Activated CD8-positive, alpha-beta memory T cell treated with anti-CD3 and anti-CD28 coated beads for 4 hours (primary cell): ENCODE measurements at places on chromosomes 11 and 22.

GRCh38 chr11:4960877-4961276 lies 5.4 kb upstream of the OR51A2 start:
- no peak for DNase-seq

DNA sequence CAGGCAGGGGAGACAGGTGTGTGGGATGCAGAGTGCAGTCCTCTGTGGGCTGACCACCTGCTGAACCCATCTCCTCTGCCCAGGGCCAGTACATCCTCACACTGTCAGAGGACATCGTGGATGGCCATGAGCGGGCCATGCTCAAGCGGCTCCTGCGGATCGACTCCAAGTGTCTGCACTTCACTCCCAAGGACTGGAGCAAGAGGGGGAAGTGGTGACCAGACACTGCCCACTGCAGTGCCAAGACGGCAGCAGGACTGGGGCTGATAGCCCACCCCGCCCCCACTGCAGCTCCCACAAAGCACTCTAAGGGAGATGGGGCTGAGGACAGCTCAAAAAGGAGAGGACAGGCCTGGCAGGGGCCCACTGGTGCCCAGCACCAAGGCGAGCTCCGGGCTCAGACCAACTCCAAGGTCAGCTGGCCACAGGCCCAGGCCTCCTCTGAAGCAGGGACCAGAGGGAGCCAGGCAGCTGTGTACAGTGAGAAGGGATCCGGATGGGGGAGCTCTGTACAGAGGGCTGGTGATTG lies 1.6 kb downstream of the RNASEH2C start:
- no peak for DNase-seq

GRCh38 chr11:2805388-2806056 lies 80.1 kb downstream of the CDKN1C start:
- no peak for DNase-seq

- DNase-seq = no peak
Measured at GRCh38 chr11:44849922-44850321, 100.8 kb downstream of the TP53I11 start.

- no peak for DNase-seq
Measured at GRCh38 chr11:89347071-89347470, 144.1 kb downstream of the NOX4 start.

DNA sequence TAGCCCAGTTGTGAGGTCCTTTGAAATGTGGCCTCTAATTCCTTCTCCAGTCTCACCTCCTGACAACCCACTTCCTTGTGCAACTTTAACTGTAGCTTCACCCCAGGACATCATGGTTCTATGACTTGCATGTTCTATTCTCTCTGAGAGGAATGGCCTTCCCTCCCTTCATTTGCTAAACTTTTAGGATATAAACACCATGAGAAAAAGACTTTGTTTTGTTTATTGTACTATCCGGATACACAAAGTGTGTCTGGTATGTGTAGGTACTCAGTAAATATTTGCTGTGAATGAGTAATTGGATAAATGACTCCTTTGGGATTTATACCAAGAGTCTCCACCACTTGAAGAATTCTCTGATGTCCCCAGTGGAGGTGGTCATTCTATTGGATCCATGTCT lies 547.6 kb downstream of the INSC start:
- no peak for DNase-seq

- no peak for DNase-seq
Measured at GRCh38 chr22:42470366-42471082, 38.3 kb upstream of the NFAM1 start.

DNA sequence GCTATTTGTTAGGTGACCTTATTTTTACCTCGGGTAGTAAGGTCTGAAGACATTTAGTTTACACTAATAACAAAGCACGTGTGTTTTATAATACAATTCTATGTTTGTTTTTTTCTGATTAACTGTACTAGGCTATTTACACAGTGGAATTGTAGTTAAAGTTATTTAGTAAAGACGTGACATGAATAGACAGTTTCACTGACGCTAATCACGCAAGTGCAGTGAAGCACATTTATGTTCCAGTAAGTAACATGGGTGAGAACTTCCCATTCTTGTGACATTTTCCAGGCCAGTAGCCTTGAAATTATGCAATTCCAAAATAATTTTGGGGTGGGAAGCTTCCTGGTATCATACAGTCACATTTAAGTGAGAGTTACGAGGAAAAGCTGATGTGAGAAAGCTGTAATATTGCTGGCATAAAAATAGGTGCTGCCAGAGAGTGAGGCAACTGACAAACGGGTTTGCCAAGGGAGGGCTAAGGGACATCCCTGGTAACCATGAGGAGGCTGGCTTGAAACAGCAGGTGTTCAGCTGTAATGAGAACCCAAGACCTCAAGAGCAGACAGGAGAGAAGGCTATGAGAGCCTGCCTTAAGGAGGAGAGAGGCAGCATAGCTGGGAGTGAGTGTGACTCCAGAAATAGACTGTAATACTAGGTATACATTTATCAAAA lies 378.8 kb downstream of the DCDC1 start:
- no peak for DNase-seq

DNA sequence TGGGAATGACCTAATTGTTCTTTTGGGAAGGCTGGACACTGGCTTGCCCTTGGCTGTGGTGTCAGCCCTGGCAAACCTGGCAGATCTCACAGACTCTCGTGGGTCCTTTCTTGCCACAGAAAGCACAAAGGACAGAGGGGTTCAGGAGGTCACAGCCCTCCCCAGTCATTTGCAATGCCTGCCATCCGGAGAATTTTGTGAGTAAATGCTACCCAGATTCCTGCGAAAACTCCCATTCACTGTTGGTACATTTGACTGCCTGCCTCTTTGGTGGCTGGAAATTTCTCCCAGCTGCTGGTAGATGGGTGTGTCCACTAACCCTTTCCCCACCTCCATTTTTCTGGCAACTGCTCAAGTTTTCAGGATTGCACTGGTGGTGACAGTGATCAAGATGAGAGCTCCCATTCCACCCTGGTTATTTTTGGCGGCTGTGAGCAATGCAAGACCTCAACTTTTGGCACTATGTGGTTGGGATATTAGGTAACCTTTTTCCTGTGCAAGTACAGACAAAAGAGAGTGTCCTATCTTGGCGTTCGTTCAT lies 155.7 kb downstream of the NAV2 start:
- DNase-seq = no peak

DNA sequence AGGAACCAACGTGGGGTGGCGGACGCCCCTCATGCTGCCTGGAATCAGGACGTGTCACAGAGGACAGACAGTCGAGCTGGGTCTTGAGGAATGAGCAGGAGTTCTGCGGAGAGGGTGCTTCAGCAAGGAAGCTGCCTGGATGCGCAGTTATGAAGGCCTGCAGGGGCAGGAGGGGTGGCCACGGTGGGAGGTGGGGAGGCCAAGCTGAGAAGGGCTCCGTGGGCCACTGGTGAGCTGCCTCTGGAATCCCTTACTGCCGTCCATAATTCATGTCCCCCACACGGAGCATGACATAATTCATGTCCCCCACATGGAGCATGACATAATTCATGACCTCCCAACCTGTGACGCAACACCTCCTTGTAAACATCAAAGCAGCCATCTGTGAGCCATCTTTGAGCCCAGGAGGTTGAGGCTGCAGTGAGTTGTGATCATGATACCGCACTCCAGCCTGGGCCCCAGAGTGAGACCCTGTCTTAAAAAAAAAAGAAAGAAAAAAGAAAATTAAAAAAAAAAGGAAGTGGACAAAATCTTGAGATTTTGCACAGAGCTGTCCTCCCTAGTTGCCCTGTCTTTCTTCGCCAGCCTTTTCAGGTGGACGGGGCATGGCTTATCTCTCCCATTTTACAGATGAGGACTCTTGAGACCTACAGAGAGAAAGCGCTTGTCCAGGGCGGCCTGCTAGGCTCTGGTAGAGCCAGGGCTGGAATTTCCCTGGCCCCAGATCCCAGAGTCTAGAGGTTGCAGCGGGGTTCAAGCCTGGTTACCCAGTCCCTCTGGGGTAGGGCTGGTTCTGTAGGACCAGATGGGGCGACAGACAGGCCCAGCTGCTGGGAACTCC lies 24.3 kb upstream of the PICK1 start:
- DNase-seq = no peak

DNA sequence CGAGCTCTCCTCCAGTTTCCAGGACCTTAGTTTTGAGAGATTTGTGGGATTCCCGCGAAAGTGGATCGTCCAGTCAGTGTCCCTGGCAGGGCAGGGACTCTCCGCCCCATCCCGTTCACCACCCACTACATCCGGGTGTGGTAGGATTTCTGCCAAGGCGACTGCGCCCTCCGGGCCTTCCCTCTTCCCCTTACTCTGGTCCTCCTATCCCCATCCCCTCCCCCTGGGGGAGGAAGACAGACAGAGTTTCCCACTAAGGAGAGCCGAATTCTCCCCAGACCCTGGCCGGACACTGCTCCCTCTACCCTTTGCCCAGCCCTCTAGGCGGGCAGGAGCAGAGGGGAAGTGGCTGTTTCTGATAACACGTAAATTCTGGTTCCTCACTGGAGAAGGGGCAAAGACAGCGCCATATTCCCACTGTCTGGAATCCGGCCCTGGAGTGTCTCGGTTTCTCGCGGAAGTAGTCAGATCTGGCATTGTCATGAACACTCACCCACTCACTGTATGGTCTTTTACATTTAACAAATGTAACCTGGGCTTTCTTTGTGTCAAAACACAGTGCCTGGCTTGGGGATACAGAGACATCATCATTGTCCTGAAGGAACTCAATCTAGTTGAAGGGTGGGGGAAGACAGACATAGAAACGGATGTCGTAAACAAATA lies 1.1 kb upstream of the NECTIN1 start:
- no peak for DNase-seq
